ENCODE measurements at places on chromosomes 4 and X. TPM values are rescaled to one million over a fixed set of nuclear protein-coding genes. Genes with fewer than 3 reads are reported as not detected.

The PFKFB1 gene
- total RNA-seq, result not detected

The ZNF185 gene
- 74.7 TPM for total RNA-seq

The EIF4E gene
- 288 TPM for total RNA-seq

The HTRA3 gene
- total RNA-seq, result not detected

The GABRE gene
- total RNA-seq, result 16.8 TPM

The MPC1L gene
- not detected for total RNA-seq

The CXCL6 gene
- total RNA-seq, result 30.8 TPM

The RAB41 gene
- total RNA-seq, result not detected

The CDKL2 gene
- 1.1 TPM for total RNA-seq

The PRR32 gene
- total RNA-seq, result not detected

The CT83 gene
- 1.1 TPM for total RNA-seq

Data from tracheal epithelial cell (primary cell).